ENCODE measurements at places on chromosomes 6 and 20.

GRCh38 chr20:33995053-33995831, 1.5 kb downstream of the RALY start:
- no peak for DNase-seq

- peak; percentile 27 for DNase-seq
Observed at GRCh38 chr6:68638230-68638900, 3.3 kb downstream of the ADGRB3 start.

- no peak for DNase-seq
Observed at GRCh38 chr6:149235130-149235561, 82.4 kb upstream of the TAB2 start.

DNA sequence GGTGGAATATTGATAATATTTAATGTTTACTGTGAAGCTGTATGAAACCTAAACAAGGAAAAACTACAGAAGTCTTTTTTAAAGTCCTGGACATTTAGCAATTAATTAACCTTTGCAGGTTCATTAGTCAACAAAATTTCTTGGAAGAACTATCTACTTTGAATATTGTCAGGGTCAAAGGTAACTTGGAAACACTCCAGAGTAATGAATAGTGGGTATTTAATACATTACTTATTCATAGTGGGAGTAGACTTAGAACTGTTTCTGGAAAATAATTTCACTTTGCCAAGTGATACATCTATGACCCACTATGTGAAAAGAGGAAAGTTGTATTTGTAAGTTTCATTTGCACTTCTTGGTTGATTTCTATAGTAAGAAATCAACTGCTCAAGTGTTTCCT, 319.1 kb downstream of the TFAP2B start:
- no peak for DNase-seq

GRCh38 chr20:52049001-52049731, 142.4 kb downstream of the ZFP64 start:
- peak; percentile 46 for DNase-seq

DNA sequence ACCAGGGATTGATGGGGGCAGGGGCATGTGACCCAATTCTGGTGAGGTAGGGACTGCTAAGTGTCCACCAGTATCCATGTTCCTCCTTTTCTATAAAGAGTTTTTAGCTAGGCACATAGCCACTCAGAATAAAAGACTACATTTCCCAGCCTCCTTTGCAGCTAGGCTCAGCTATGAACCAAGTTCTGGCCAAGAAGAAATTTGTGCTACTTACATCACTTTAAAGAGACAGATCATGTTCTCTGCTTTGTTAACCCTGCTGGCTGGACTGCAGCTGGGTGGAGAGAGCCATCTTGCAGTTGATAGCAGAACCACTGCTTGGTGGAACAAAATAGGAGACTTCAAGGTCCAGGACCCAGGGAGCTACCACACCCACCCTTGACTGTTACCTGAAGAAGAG, 5.3 kb upstream of the CCM2L start:
- DNase-seq: no peak

DNA sequence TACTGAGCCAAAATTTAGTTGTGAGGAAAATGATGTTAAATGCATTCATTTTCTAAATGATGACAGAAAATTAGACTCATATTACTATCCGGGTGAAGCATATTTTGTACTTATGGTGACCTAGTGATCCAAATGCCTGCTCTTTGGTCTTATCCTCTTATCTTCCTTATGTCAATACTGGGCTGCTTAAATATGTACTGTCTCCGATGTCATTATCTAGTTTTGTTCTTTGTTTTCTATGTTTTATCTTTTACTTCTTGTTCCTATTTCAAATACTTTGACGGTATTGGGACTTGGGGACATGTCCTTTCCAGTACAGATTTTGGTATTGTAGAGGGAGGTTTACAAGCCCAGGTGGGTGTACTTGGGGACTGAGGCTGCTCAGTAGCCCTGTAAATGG, 124.6 kb upstream of the ESR1 start:
- no peak for DNase-seq

DNA sequence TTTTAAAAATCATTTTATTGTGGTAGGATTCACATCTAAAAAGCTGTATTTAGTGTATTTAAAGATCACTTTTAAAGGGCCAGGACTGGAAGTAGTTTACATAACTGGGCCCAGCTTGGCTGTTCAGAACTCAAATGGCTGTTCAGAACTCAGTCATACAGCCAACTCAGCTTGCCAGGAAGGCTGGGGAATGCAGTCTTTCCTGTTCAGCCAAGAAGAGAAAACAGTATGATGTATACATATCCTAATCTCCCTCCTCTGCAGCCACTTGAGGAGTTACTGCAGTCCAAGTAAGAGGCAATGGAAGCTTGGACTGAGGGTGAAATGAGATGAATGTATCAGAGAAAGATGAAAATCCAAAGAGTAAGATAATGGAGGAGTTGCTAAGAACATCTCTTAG, 24.6 kb downstream of the DSTN start:
- no peak for DNase-seq

GRCh38 chr6:23417133-23417532, 708.9 kb upstream of the NRSN1 start:
- DNase-seq: no peak

DNA sequence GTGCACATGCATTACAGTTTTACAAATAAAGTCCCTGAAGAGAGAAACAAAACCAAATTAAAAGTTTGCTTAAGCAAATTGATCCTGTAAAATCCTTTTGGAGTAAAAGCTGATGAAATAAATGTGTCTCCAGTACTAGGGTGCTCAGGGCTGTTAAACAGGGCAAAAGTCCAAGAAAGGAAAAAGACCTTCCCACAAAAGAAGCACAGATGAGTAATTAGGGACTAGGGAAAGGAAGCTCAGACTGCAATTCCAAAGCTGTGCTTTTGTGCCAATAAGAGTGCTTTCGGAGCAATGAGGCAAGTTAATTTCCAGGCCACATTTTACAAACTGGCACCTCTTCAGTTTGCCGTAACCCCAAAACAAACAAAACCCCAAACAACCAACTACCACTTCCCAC, 10.4 kb upstream of the RNF182 start:
- DNase-seq: no peak

DNA sequence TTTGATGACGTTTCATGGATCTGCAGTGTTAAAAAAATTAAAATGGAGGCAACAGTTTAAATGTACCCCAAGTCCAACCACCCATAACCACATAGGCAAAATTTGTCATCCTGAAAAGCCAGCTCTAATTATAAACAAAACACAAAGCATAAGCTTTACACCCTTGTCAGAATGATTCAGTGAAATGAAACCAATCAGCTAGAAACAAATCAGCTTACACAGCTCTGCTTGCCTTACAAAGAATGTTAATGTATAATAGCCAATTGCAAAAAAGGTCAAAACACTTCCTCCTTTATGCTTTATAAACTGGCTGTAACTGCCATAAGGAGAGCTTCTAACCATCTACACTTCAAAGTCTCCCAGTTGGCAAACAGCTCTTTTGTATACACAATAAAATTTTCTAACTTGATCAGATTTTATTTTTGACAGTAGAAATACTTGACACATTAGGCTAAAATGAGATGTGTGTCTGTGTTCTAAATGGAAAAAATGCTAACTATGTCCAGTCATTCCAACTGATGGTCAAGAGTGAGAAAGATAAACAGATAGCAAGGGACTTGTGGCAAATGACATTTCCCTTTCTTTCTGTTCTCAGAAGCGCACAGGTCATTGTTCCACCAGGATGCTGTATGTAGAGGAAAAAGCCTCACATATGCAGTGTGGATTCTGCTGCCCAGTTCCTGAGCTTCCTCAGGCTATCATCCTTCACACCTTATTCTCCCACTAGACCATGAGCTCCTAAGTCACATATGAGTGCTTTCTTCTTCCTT, 344.3 kb upstream of the ID4 start:
- DNase-seq: no peak

DNA sequence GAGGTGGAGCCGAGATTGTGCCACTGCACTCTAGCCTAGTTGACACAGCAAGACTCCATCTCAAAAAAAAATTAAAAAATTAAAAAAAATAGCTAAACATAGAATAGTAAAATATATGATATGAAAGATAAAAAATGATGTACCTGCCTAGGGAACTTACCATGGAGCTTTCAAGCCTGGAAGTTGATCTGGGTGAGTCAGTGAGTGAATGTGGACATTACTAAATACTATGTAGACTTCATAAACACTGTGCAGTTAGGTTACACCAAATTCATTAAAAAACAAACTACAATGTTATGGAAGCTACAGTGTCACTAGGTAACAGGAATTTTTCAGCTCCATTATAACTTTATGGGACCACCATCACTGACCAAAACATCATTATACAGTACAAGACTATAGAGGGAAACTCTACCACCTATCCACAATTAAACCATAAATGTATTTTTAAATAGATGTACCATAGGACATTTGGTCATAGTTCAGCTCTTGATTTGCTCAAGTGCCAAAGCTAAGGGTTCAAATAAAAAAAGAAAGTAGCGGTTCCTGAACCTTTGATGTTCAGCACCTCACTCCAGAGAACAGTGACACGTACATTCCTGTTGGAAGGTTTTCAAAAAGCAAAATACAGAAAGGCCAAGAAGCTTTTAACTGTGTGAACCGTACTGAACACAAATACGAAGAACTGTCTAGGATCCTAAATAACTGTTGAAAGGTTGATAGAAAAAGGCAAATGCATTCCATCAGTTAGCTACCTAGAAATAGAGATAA, 52.4 kb upstream of the SPDEF start:
- DNase-seq: no peak

GRCh38 chr6:128500014-128500413, 20.4 kb downstream of the PTPRK start:
- no peak for DNase-seq

DNA sequence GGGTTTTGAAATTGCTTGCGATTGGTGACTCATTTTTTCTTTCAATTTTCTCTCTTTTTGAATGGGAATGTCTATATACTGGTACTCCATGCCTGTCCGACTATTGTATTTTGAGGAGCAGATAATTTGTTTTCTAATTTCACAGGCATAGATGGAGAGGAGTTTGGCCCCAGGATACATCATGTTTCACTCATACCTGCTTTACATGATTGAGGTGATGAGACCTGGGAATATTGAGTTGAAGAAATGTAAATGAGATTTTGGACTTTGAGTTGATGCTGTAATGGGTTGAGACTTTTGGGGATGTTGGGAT, 253.1 kb upstream of the RAB32 start:
- DNase-seq: no peak

- no peak for DNase-seq
Observed at GRCh38 chr6:3523271-3523670, 66.4 kb upstream of the SLC22A23 start.

- DNase-seq: no peak
Observed at GRCh38 chr6:149233056-149233715, 84.3 kb upstream of the TAB2 start.

GRCh38 chr6:53103993-53104675, 38.9 kb downstream of the FBXO9 start:
- DNase-seq: no peak

DNA sequence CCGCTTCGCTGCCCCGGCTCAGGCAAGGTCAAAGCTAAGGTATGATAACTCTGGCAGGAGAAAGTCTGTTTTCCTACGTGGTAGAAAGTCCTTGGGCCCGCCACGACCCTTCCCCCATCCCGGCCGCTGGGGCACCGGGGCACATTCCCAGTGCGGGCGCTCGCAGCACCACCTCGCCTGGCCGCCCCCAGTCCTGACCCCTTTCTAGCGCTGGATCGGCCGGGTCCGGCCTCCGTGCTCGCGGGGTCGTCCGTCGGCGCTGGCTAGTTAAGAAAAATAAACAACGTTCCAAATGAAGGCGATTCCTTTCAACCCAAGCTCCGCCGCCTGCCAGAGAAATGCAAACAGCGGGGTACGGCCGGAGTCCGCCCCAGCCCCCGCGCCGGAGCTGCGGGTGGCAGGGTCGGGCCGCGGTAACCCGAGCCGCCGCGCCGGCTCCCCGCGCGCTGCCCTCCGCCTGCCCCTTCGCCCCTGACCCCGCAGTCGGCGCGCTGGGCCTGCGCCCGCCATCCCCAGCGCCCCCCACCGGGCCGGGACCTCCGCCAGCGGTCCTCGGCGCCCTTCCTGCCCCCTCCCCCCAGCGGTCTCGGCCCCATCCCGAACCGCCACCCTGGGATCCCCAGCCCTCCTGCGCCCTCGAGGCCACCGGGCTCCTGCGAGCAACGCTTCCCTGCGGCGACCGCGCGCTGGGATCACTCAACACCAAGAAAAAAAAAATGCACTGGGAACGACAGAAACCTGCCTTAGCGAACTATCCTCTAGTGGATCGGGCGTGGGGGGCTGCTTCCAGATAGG, 37.6 kb downstream of the NCR2 start:
- DNase-seq: peak; percentile 43

GRCh38 chr20:1390581-1391403, 2.1 kb downstream of the FKBP1A start:
- DNase-seq: no peak

DNA sequence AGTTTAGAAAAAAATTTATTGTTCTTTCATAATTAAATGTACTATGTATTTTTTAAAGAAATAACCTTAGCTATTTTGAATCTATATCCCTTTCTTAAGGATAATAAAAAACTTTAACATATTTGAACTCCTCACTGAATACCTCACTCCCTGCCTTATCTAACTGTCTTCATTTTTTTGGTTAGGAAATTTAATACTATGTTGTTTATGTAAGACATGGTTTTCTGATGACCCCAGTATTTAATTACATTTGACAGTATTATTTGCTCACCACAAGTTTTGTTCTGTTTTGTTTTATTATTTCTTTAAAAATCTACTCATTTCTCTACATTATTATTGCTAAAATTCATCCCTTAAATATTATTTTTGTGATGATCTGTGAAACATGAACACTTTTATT, 394.4 kb upstream of the ADGRB3 start:
- DNase-seq: no peak

GRCh38 chr6:111423960-111424846, 58.8 kb downstream of the REV3L start:
- no peak for DNase-seq

DNA sequence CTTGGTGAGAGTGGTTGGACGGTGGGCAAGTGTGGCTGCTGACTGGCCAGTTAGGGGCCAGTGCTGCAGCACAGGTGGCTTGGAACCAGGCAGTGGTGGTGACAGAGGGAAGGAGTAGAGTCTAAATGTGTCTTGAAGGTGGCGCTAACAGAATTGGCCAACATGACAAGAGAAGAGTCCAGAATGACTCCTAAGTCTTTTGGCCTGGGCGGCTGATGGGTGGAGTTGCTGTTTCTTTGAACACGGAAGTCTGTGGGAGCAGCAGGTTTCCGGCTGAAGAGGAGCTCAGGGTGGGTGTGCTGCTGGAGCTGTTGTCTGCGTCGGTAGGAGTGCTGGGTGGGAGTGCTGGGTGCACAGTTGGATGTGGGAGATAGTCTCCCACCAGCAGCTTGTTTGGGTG, 10.1 kb downstream of the LSM14B start:
- no peak for DNase-seq

- DNase-seq: no peak
Observed at GRCh38 chr6:37373822-37374471, 20.2 kb downstream of the RNF8 start.

All from WTC11 (cell line).